NK-92 treated with Interleukin-12 subunit alpha and Interleukin-12 subunit beta, amount 100 ng/mL, for 24 hours (cell line): ENCODE measurements at places on chromosomes 2 and 18.
A peak's percentile ranks its signal among the peaks of the same experiment; 100 is the strongest.

- no peak for DNase-seq
These were observed 12.1 kb upstream of the FAHD2A start for GRCh38 chr2:95390272-95390880.

DNA sequence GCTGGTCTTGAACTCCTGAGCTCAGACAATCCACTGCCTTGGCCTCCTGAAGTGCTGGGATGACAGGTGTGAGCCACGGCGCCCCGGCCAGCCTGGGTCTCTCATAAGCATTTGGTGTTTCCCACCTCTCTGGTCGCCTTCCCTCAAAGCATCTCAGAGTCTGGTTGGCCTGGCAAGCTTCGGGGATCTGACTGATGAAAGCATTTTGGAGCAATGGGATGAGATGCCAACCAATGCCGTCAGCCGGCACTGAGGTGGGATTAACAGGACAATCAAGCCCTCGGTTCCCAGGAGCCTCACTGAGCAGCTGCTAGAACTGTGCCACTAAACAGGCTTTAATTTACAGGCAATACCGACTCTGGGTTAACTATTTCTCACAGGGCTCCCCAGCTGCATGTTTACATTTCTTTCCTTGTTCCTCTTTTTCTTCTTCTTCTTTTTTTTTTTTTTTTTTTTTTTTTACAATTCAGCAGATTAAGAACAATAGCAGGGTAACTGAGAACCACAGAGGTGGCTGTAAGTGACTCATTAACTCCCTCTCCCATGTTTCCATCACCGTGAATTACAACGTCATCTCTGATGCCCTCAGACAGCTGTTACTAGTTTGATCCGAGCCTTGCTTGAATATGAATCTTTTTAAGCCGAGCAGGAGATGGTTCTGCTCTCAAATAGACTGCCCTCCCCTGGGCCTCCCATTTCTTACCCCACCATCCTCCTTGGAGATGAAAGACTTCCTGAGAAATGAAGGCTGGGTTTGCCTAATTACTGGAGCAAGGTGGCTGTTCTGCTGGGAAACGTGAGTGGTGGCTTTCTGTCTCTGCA is 37.9 kb downstream of the ODC1 start:
- DNase-seq, result no peak

DNA sequence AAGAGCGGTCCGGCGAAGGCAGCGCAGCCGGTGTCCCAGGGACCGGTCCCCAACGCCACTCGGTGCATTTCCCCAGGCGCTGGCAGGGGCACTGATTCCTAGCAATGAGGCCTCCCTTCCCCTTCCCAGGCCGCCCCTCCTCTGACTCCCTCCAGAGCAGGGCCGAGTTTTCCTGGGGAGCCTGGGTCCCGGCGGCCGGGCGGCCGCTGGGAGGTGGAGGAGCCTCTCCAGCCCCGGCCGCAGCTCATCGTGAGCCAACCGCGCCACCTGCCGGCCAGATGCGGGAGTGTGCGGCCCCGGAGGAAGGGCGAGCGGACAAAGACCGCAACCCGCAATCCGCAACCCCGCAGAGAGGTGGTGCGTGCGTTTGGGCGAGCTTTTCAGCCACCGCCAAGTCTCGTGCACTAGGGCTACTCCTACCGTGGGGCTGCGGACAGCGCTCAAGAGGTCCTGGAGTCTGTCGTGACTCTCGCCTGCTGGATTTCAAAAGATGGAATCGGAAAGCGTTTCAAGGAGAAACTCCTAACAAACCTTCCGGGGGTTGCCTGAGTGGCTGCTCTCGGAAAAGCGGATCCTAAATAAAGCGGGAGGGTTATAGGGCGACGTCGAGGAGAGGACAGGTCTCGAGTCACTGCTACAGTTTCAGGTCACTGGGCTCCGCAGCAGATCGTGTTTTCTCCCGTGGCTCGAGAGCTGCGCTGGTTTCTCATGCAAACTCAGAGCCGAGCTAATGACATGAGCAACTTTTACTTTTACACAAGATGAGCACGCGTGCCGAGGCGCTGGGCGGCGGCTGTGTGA is 1.5 kb upstream of the EPHA4 start:
- DNase-seq, result peak; percentile 35

DNA sequence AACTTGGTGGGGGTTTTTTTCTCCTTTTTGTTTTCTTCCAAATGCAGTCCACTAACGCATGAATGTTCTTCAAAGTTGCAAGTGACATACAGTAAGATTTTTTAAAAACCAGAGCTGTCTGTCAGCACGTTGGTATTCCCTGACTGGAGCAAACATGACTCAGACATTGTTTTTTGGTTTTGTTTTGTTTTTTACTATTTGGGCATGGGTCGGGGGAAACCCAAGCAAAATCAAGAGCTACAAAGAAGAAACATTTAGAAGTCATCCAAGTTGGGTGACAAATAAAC is 726 bp upstream of the CCDC88A start:
- no peak for DNase-seq

- no peak for DNase-seq
These were observed 241.5 kb downstream of the ICOS start for GRCh38 chr2:204177977-204178522.

- no peak for DNase-seq
These were observed 20.6 kb downstream of the DUSP11 start for GRCh38 chr2:73759285-73759764.

DNA sequence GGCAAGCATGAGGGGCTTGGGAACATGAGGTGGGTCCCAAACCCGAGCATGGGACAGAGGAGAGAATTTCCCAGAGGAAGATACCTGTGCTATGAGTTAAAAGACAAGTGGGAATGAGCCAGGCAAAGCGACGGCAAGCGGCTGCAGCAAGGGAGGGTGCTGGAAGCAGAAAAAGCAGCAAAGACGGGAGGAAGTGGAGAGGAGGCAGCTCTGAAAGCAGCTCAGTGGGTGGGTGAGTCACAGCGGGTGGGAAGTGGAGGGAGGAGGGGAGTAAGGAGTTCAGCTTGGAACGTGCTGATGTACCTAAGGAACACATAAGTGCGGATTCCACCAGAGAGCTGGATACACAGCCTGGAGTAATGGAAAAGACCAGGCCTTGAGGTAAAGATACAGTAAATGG is 41.4 kb downstream of the THUMPD2 start:
- no peak for DNase-seq

DNA sequence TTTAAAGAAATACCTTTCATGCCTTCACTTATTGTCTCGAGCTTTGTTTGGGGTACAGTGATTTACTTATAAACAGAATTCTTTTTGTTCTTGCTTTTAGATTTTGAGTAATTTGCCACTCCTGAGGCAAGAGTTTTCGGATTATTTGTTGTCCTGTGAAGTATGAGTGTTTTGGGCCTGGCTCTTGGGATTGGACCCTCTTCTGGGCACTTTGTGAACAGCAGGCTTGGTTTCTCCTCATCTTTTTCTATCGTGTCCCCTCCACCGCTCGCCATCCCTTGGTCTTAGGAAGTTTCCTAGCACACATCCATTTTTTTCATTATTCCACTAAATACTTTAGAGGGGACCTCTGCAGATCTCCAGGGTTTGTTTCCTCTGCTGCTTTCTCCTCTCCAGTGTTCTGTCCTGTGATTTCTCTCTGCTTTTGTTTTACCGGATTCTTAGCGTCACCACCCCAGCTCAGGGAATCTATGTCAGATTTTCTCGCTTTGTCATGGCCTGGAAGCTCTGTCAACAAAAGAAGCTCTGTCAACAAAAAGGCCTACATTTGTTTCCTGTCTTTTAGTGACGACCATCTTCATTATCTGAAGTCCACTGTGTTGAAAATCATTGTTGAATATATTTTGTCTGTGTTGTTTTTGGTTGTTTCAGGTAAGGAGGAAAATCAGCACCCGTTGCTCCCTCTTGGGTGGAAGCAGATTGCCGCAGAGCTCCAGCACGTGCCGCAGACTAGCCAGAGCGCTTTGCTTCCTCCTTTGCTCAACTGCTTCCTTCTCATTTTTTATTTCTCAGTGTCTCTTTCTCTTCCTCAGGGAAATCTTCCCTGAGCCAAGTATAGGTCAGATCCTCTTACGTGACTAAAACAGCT is 27.8 kb downstream of the ANKRD62 start:
- DNase-seq, result no peak

- no peak for DNase-seq
These were observed 900 bp downstream of the SLC40A1 start for GRCh38 chr2:189579585-189580186.

- no peak for DNase-seq
These were observed at the start of gene HOXD8 for GRCh38 chr2:176128982-176129796. Gene HOXD8 (plus strand): TSS chr2:176129705. CDS start chr2:176130367, 662 bp downstream.

GRCh38 chr2:123762221-123762620 is 262.9 kb upstream of the CNTNAP5 start:
- DNase-seq, result no peak

DNA sequence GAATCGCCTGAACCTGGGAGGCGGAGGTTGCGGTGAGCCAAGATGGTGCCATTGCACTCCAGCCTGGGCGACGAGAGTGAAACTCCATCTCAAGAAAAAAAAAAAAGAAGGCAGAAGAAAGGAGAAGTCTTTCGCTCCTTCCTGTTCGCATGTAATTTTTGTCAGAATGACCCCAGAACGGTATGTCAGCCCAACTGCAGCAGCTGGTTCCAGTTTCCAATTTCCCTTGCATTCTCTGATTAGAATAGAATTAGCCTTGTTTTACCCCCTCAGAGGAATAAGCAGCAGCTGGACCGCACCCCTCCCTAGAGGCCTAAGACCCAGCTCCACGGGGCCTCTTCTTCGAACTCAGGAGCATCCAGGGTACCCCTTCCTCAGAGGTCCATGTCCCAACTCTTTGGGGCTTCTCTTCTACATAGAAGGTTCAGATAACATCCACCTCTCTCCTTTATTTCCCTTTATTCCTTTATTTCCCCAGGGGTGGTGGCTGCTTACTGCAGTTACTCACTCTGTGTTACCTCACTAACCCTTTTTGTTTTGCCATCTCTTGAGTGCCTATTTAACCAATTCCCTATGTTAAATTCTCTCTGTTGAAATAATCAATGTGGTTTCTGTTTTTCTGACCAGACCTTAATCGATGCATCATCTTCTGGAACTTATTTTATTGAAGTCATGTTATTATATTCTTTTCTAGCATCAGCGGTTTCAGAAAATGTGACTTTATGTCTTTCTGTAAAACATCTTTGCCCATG is 7.2 kb upstream of the PUM2 start:
- no peak for DNase-seq

- no peak for DNase-seq
These were observed 7.2 kb upstream of the ABCB11 start for GRCh38 chr2:169038338-169038757.

- no peak for DNase-seq
These were observed 276.8 kb downstream of the SETBP1 start for GRCh38 chr18:44957461-44957860.

GRCh38 chr2:191056228-191056627 is 42.3 kb upstream of the STAT1 start:
- DNase-seq, result no peak

DNA sequence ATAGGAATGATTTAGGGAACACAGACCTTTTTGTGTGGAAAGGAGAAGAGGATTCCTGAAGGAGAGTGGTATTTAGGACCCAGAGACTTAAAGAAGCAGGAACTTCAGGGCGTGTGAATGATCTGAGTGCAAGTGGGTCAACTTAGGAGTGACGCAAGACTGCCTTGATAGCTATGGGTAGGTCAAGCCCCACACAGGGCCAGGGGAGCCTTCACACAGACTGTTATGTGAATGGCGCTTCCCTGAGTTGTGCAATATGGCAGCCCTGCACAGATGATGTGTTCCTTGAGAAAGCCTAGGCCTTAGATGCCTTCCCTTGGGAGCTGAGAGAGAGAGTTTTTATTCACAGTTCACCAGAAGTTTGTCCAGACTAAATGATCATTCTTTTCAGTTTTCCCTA is 47.1 kb upstream of the IGFBP5 start:
- no peak for DNase-seq

DNA sequence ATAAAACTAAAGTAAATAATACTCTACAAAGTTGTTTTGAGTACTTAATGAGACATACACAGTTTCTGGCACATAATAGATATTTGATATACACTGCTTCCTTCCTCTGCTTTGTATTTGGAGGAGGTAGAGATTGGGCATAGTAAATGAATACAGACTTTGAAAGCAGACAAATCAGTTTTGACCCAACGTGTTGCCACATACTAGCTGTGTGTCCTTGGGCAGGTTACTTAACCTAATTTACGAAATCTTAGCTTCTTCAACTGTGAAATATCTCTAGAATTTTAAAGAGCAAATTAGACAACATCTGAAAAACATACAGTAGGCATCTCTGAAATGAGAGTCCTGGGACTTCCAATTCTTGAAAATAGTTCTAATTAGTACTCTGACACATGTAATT is 425.4 kb downstream of the TGIF1 start:
- DNase-seq, result no peak

DNA sequence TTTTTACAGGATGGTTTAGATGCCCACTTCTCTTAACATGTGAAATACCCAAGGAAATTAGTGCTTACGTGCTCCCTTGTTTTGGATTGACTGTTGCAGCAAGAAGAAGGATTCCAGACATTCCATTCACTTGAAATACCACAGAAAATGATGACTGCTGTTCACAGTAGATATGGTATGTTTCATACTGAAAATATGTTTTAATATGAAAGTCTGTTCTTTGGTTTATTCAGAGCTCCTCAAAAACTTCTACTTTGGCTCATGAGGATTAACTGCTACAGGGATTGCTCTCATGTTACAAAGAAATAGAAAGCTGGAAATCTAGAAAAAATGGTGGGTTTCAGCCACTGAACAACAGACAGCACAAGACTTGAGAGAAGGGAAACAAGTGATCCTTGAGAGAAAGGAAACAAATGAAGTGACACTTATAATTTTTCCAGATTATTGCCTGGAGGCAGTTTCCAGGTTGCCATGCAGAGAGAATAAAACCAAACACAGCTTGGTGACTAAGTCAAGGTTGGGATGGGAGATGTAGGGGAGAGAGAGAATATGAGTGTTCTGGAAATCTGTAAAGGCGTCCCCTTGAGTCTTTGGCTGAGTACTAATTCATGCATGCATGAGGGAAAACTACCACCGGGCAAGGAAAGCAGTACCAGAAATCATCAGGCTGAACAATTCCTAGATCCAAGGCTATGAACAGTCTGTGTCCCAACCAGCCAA is 348.1 kb downstream of the CLIP4 start:
- DNase-seq, result no peak

DNA sequence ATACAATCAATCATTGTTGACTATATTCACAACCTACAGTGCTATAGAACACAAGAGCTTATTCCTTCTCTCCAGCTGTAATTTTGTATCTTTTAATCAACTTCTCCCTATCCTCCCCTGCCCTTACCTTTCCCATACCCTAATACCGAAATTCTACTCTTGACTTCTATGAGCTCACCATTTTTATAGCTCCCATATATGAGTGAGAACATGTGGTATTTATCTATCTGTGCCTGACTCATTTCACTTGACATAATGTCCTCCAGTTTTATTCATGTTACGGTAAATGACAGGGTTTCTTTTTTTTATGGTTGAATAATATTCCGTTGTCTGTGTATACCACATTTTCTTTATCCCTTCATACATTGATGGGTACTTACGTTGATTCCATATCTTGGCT is 2.6 kb downstream of the MROH2A start:
- DNase-seq, result no peak

GRCh38 chr2:163132850-163133249 is 294.3 kb upstream of the KCNH7 start:
- DNase-seq, result no peak

DNA sequence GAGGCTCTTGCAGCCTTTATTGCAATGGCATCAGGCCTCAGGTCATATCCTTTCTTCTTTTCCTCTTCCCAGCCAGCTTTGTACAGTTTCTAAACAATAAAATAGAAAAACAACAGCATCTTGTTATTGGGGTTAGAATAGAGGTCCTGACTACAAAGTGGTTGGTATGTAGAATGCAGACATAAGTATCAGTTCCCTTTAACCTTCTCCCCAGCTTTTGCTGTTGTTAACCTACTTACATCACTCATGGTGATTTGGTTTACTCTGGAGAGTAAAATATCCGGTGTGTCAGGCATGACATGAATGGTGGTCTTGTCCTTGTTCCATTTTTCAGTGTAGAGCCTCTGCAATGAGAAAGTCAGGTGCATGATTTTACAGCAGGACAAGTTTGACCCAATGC is 69.8 kb downstream of the NEB start:
- no peak for DNase-seq
